Mammary epithelial cell (primary cell): ENCODE measurements at places on chromosomes 7 and 10. TPM values are rescaled to one million over a fixed set of nuclear protein-coding genes. Genes with fewer than 3 reads are reported as not detected.

Gene SHTN1
- total RNA-seq = 6.0 TPM

DNA sequence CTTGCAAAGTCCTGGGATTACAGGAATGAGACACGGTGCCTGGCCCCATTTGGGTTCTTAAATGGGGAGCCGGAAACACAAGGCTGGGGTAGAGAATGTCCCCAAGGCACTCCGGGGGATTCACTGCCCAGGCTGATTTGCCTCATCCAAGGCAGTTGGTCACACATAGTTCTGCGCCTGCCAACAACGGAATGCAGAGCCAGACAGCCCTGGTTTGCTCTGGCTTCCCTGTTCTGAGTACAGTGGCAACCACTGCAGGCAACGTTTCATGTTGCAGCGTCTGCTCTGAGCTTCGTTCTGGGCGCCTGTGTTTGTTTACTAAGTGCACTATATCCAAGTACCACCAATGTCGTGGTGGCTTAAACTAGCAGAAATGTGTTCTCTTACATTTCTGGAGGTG, 61.7 kb upstream of the C1QL3 start:
- DNase-seq = no peak

Gene LAMB1
- 196 and 219 TPM in 2 replicates for total RNA-seq

DNA sequence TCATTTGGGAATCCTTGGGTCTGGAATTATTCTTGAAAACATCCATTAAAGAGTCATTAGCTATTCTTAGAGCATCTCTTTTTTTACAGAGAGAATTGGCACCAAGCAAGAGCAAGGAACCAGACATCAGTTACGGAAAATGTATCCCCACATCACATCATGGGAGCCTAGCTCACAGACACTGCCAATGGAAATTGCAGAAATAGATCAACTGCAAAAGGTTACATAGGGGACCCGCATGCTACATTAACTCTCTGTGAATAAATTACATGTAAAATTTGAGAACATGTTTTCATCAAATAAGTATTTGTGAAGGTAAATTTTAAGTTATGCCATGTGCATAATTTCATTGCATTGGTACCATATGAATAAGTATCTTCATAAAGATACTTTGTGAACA, 224.8 kb downstream of the ZNF248 start:
- DNase-seq = no peak

GRCh38 chr10:32039734-32040133, 16.5 kb downstream of the KIF5B start:
- no peak for DNase-seq

DNA sequence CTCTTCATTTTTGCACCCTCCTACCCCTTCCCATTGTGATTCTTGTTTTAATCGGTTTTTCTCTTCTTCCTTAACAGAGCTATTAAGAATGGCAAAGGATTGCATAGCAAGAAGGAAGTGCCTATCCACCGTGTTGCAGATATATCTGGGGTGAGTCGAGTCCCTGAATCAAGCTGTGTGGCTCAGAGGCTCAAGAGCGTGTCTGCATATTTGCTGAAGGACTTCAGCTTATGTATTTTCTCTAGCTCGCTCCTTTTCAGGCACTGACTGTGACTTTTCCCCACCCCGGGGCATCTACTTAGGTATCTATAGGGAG, 126.6 kb downstream of the LRRC4 start:
- DNase-seq = peak; percentile 3

- DNase-seq = peak; percentile 62
Measured at GRCh38 chr10:105793071-105793470, 1152.0 kb downstream of the SORCS3 start.

- no peak for DNase-seq
Measured at GRCh38 chr7:133509822-133510221, 256.9 kb downstream of the EXOC4 start.

- peak; percentile 70 for DNase-seq
Measured at GRCh38 chr10:30979956-30980355, 51.7 kb downstream of the ZNF438 start.

DNA sequence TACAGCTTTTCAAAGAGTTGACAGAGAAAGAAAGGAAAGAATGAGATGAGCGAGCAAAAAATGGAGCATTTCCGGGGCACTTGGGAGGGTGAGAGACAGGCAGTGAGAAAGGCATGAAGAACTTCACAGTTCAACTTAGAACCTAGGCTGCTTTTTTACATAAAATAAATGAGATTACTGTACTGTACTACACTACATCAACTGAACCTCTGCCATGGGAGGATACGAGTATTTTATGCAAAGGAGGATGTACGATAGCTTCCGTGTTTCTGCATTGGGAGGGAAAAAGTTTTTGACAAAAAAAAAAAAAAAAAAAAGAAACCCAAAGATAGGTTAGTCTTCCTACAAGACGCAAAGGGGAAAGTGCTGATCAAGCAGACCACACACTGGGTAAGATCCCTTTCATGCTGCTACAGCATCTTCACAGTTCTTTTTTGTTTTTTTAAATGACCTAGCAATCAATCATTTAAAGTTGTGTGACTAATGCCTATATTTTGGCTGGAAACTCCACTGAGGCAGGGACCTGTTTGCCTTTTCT, 88.0 kb downstream of the RAPGEF5 start:
- no peak for DNase-seq

Gene FAM20C
- total RNA-seq = 48.5 TPM

- DNase-seq = no peak
Measured at GRCh38 chr7:141527076-141527475, 24.1 kb upstream of the AGK start.

GRCh38 chr7:128867241-128867640, 4.6 kb downstream of the ATP6V1F start:
- no peak for DNase-seq

Gene MMS19
- total RNA-seq = 60.2 and 69.7 TPM in 2 replicates

DNA sequence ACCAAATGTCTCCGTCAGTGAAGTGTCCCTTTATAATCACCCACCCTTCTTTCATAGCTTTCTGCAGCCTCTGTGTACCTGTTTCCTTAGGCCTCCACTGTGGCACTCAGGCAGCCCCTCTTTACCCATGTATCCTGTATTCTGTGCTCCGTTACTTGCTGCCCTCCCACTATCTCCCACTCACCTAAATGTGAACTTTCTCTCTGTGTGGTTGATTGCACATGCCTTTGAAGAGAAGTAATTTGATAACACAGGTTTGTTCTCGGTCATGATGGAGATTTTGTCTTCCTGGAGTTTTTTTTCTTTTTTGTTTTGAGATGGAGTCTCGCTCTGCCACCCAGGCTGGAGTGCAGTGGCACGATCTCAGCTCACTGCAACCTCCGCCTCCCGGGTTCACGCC, 61.5 kb downstream of the REEP3 start:
- DNase-seq = no peak

- DNase-seq = no peak
Measured at GRCh38 chr10:44249490-44249889, 135.4 kb downstream of the CXCL12 start.

DNA sequence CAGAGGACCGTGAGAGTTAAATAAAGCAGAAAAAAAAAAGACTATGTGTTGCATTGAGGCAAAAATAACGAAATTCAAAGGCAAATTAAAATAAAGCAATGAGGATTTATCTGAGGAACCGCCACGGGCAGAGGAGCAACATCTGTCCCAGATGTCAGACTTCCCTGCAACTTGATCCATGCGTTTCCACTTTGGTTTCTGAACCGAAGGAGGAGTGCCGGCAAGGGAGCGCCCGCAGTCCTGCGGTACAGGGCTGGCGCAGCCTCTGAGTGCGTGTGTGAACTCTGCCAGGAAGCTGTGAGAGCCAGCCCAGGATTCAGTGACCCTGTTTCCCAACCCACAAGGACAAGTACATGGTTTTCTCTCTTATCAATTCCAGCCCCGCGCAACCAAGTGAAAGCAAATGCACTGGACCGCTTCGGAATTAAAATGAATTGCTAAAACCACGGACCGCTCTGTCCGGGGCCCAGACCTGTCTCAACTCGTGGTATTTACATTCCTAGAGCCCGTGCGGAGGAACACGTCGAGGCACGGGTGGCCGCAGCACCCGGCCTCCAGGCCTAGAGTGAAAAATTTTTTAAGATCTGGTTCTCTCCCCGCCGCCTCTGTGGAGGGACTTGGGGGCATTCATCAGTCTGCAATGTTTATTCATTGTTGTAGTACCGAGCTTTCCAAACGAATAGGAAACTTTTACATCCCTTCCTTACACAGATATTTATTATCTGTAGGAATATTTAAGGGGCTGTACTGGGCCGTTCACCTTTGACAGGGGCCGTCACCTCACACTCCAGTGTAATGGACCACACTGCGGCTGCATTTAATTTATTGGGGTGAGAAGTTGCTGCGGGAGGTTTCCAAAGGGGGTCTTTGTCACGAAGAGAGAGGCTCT, 291.5 kb upstream of the NFE2L3 start:
- peak; percentile 65 for DNase-seq

Gene GCK
- not detected in 2 replicates for total RNA-seq

DNA sequence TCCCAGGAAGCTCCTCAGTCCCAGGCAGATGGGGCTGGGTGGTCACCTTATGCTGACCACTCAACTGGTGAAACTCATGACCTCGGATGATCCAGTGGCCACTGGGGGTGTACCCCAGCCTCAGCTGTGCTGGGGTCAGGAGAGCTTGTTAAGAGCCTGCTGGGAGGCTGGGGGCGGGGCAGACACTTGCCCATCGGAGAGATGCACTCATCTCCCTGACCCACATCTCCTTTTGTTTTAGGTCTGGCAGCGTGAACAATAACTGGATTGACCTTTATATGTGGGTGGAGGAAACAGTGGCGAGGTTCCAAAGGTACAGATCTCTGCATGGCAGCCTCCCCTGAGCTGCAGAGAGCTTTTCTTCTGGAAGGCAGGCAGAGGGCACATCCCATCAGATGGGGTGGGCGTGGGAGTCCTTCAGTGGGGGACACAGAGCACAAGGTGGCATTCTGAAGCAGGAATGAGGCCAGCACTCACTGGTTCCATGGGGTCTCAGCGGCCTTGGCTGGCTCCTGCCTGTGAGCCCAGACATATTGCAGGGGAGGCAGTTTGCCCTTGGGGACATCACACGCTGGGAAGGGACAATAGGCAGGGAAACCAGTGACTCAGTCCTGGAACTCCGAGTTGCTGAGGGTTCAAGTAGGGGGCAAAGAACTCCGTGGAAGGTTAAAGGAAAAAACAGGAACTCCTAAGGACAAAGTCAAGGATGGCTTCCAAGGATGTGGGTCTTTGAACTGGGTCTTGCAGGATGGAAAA, 5.2 kb downstream of the ANTXRL start:
- DNase-seq = no peak

DNA sequence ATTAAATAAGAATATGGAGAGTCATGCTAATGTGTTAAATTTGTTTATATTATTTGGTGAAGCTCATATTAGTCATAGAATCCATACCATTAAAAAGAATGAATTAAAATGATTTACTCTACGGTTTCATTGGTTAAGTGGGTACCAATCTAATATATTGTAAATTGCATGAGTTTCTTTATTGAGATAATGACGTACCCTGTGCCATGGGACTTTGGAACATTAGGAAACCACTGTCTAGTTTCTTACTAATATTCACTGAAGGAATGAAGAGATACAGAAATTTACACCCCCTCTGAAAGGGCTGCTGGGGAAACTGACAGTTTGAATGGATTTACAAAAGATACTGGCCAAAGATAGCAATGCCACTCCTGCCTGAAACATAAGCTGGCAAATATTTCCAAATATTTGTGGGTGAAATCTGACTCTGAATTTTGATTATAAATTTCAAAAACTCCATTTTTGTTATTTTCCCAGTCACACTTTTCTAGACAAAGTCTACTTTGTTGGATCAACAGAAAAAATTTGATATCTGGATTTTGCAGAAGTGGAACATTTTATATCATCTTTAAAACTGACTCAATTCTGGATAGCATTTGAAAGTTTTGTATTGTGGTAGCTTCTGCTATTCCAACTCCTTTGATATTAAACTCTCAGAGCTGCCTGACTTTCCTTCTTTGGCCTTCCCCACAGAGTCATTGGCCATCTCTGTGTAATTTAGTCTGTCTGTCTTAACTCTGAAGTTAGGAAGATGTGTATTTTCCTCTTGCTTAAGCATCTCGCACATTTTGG, 22.3 kb downstream of the MDFIC start:
- DNase-seq = no peak

Gene ABCB1
- total RNA-seq = not detected in 2 replicates

DNA sequence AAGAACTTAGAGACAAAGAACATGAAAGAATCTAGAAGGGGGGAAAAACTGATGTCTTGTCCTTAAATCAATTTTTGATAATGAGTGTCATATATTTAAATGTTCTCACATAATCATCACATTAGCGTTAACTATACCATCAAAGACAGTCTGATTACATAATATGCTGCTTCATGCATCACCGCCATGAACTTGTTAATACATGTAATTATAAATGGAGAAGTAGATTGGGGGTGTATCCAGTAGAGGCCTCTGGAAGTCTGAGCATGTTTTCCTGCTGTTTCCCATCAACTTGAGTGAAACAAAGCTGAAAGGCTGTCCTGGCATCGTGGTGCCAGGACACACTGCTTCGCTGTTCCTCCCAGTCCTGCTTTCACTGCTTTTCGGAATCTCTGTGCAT, 48.2 kb downstream of the PRLHR start:
- DNase-seq = no peak

Gene MPP7
- 23.0 TPM for total RNA-seq

DNA sequence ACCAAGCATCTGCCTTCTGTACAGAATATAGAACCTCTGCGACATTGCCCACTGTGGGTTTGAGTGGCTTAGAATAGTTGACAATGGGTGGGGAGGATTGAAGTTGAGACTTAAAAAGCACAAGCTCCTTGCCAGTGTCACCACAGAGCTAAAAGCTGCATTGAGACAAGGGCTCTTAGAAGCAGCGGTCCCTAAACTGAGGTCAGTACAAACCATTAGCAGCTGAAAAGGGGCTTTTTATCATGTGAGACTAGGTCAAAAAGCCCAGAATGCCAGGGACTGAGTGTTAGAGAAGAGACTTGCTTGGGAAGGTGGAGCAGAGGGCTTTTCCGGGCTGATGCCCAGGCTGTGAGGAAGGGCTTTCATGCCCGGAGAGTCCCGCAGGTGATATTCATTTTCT, 91.3 kb downstream of the POU6F2 start:
- DNase-seq = no peak

DNA sequence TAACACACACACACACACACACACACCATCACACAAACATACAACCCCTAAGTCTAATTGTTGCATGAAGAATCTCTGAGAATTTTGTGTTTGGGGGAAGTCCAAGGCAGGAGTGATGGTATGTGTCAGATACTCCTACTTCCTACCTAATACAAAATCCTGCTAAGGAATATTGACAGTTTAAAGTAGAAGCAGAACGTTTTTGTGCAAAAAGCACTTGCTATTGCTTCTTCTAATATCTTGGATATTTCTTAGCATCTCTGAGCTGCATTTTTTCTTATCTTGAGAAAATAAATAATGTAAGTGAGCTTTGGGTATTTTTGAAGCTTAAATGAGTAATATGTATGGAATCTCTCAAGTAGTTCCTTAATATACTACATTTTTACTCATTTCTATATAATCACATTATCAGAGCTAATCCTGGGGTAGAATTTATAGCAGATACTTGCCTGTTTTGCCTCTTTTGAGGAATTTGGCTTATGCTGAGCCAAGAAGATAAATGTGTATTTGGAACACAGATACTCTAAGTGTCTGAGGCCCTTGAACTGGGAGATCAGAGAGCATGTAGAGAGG, 212.3 kb downstream of the DKK1 start:
- DNase-seq = peak; percentile 25

GRCh38 chr7:157700231-157701005, 363.6 kb downstream of the DNAJB6 start:
- no peak for DNase-seq
